Keratinocyte (primary cell): ENCODE measurements at places on chromosomes 16 and 17. TPM values are rescaled to one million over a fixed set of nuclear protein-coding genes. Genes with fewer than 3 reads are reported as not detected.

Gene KCNG4
- not detected in 3 replicates for polyA plus RNA-seq

Gene CORO1A
- 2.8 to 5.5 TPM (median 3.0 TPM) in 3 replicates for polyA plus RNA-seq

Gene ALOX15B
- polyA plus RNA-seq, result 29.7 to 56.5 TPM (median 31.9 TPM) in 3 replicates

Gene TAC4
- polyA plus RNA-seq, result not detected in 3 replicates

GRCh38 chr16:24667244-24667764 lies 62.1 kb upstream of the TNRC6A start:
- no peak for DNase-seq

DNA sequence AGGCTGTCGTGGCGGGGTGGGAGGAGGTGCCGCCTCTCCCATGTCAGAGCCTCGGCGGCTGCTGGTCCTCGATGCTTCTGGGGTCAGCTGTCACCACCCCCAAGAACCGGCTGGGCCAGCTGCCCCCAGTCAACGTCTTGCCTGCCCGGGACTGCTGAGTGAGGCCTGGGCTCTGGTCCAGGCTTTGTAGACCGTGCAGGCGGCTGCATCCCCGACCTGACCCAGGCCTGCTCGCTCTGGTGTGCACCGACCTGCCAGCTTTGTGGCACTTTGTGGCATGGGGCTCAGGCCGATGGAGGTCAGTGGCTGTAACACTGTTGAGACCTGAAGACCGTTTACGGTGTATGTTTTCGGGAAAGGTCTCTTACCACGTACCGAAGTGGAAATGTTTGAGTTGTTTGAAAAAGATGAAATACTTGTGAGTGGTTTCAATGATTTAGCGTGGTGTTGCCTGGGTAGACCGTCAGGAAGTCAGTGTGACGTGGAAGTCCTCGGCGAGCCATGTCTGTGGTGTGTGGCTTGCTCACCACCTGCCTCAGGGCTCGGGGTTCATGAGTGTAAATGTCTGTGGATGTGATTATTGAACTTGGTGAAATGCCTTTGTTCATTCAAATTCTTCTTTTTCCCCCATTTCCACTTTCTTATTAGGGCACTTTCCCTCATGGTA lies 53.2 kb upstream of the ZNF750 start:
- no peak for DNase-seq

GRCh38 chr16:49739381-49739780 lies 116.5 kb downstream of the ZNF423 start:
- DNase-seq, result no peak
